ENCODE measurements at places on chromosomes 2 and 18.

- DNase-seq, result no peak
Measured at GRCh38 chr2:236045251-236046235, 122.6 kb downstream of the GBX2 start.

DNA sequence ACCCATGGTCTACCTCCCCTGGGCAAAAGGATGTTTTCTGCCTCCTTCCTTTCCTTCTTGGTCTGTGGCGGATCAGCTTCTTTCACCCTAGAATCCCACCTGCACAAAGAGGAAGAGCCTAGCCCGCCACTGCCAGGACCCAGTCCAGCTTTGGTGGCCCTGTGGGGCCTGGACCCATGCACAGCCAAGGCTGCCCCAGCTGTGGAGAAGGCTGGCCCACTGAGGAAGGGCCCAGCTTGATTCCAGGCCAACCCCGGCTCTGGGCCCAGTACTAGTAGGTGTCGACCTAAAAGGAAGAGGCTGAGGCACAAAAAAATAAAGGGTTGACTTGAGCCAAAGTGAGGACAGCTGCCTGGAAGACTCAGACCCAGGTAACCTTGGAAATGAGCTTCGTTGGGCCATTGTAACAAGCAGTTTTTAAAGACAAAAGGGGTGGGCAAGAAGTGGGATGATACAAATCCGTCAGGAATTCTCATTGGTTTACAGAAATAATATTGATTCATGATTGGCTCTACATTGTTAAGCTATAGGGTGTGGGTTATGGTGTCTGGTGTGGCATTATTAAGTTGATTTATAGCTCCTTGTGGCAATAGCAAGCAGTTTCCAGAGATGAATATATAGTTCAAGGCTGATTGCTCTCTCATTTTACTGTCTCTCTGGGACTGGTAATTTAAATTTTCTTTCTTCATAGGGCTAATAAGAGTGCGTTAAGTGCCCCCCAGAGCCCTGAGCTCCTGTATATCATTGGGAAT is 29.8 kb upstream of the MAL start:
- DNase-seq, result no peak

- peak; percentile 18 for DNase-seq
Measured at GRCh38 chr2:25202275-25202674, 33.9 kb upstream of the POMC start.

DNA sequence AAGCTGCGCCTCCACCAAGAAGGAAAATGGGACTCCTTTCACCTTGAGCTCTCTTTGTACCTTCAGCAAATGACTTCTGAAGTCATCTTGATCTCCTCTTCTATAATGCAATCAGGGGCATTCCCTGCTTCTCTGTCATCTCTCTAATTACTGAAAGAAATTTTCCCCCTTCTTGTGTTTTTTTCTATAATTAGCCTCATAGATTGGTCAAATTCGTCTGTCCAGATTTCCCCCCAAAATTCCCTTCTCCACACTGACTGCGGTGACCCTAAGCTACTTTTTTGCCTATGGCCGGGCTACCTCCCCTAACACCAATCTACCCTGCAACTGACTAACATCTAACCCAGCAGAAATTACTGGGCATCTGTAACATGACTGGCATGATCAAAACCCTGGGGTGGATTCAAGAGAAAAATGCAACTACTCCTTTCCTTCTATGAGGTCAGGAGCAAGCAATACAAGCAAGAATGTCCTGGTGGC is 168.6 kb downstream of the BCL2 start:
- DNase-seq, result peak; percentile 86

- DNase-seq, result no peak
Measured at GRCh38 chr2:112959109-112959812, 18.5 kb upstream of the IL36G start.

DNA sequence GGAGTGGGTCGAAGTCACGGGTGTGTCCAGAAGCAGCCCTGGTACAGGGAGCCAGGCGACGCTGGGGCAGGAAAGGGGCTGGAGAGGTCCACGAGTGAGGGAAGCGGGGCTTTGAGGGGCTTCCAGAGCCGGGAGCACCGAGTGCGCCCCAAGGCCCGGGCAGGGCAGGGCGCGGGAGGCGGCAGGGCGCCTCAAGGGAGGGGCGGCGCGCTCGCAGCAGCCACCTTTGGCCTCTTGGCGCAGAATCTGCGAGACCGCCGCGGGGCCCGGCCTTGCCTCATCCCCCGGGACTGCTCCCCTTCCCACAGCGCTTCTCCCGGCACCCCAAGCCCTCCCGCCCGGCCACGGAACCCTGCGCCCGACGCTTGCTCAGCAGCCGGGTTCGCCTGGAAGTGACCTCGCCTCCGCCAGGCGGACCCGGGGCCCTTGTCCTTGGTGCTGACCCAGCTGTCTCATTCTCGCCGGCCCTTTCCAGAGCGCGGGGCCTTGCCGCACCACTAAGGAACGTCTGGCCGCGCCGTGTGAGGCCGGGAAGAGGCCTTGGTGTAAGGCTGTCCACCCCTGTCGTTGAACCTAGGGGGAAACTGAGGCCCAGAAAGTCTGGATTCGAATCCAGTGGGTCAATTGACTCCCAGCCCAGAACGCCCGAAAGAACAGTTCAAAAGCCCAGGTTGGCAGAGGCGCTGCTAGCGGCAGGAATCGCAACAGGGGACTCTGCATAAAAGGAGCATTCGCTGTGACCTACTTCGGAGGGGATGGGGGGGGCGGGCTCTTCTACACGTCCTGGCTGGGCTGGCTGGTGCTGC is 584 bp upstream of the DNER start:
- DNase-seq, result peak; percentile 17

DNA sequence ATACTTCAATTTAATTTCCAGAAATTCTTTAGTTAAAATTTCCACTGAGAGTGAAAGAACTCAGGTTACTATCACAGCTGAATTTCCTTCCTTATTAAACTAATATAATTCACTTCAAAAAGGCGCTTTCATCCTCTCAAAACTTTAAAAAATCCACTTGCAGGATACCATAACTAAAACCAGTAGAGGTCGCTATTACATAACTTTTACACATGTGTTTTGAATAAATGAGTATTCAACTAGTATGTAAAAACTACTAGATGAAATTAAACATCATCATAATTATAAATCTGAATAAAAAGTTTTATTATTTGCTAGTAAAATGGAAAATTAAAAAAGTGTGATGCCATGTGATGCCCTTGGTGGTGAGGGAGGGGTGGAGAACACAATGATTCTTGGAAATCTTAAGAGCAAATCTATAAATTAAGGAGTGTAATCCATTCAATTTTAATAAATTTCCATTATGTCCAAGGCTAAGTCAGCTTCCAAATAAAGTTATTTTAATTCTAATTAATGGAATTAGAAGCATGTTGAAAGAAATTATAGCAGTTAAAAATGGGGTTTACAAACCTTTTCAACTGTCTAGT is 61.4 kb downstream of the SOS1 start:
- peak; percentile 89 for DNase-seq

GRCh38 chr2:183035954-183036669 is 2.1 kb downstream of the NCKAP1 start:
- DNase-seq, result peak; percentile 3

DNA sequence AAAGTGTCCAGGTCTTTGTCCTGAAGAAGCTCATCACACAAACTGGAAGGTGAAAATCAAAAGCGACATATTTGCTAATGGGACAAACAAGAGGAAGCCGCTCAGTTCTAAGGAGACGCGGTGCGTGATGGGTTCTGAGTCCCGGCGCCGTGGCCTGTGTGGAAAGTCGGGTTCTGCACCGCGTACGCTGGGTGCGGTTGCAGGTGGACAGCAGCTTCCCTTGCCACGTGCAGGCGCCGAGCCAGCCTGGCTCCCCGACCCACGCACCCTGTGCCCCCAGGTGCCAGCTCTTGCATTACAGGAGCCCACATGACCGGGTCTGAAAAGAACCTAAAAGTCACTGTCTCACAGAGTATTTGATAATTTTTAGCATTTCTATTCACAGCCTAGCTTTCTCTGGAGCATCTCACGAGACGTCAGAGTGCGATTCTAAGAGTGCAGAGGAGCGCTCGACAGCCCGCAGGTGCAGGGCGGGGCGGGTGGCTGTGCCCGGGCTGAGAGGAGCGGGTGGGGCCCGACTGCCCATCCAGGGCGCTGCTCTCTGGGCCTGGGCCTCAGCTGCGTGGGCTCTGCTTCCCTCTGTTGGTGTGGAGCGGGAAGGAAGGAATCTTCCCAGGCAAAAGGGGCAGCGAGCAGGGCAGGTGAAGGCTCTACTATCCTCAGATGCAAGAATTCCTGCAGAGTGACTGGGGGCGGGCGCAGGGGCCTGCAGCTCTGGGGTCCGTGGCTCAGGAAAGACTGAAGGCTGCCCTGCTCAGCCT is 39.4 kb downstream of the MYT1L start:
- no peak for DNase-seq

DNA sequence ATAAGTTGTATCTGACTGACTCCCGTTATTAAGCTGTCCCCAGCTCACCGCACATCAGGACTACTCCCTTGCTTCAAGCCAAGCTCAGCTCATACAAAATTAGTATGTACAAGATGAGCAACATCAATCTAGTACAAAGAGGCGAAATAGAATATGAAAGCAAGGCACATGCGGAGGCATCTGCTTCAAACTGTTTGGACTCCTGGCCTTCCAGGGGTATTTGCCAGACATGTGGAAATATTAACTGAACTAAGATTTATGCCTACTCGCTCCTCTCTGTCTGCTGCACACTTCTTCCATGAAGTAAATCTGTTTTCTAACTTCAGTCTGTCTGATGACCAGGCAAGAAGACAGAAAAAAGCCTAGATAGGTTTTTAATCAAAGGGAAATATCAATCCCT is 499.8 kb downstream of the PID1 start:
- DNase-seq, result no peak

DNA sequence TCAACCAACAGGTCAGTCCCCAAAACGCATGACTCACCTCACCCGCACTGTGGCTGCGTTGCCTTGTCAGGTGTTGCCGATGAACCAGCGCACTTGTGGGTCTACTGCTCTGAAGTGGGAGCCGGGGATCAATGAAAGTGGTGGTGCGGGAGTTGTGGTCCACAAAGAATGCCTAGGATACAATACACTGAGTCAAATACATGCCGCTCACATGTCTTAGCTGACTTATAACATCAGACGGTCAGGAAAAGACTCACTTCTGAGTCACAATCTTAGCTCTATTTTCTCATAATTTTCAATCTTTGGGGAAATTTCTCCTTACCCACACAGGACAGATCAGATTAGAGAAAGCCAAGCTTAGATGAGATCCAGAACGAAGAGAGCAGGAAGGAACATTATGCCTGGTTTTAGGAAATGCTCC is 107.1 kb upstream of the STK17B start:
- no peak for DNase-seq

DNA sequence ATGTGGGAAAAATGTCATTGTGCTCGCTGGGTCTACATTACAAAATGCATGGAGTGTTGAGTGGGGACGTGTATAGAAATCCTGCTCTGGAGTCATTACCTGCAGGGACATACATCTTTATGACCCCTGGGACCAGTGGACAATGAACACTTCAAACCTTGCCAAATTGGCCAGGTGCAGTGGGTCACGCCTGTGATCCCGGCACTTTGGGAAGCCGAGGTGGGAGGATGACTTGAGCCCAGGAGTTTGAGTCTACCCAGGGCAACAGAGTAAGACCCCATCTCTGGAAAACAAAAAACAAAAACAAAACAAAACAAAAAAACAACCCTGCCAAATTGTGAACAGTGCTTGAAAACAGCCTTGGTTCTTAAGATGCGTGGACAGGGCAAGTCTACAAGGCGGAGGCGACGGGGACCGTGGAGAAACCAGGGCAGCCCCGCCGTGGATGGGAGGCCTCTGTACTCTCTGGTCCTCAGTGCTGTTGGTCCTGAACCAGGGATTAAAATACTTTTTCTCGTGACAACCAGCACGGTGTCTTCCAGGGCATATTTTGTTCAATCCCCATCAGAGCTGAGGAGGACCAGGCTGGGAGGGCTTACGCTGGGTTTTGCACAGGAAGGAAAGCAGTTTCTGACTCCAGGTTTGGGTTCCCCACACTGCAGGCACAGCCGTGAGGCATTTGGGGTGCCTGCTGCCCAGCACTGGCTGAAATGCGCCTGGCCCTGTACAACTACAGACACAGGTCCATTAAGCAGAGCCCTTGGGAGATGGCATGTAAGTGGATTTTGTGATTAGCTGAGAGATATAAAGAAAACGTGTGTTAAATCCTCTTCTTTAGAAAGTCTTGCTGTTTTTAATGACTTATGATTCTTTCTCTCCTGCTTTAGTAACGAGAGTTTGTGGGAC is 13.7 kb downstream of the COLEC11 start:
- no peak for DNase-seq

DNA sequence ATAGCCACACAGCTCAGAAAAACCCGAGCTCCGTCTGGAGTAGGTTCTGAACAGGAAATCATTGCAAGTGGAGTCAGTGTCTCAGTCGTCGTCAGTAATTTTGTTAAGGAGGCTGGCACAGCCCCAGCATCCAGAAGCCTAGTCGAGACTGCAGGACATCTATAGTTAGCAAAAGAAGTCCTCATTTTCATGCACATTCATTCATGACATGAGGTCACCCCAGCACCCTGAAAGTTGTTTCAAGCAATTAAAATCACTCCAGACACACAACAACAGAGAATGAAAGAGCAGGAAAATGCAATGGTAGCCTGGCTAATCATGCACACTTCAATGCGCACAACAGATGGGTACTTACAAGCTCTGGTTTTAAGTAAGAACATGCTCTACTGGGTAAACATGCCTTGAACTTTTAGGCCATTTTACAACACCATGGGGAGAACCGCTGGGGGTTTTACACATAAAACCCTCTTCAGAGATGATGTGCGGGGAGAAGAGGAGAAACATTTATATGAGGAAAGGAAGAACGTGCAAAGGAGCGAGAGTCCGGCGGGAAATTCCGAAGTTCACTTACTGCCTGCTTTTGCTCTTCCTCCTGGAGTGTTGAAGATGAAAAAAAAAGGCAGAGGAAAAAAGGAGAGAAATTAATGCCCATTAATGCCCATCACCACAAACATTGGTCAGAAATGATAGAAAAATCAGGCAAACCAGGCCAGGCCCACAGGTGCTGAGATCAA is 77.4 kb upstream of the DNMT3A start:
- no peak for DNase-seq

- no peak for DNase-seq
Measured at GRCh38 chr2:54461261-54461660, 5.1 kb downstream of the SPTBN1 start.

GRCh38 chr2:65557616-65558573 is 125.5 kb upstream of the SPRED2 start:
- no peak for DNase-seq

DNA sequence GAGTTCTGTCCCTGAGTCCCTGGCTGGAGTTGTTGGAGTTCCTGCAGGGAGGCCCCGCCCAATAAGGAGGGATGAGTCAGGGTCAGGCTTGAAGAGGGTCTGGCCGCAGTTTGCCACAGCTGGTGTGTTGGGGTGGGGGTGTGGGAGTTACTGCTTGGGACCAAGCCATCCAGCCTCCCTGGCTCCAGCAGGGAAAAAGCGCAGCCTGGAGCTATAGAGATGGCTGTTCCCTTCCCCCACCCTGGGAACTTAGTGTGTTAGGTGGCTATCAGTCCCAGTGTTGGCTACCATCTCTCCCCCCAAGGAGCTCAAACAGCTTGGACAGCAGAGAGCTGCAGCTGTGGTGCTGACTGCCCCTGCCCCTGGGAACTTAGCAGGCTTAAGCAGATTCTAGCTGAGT is 13.2 kb upstream of the TANK start:
- no peak for DNase-seq

DNA sequence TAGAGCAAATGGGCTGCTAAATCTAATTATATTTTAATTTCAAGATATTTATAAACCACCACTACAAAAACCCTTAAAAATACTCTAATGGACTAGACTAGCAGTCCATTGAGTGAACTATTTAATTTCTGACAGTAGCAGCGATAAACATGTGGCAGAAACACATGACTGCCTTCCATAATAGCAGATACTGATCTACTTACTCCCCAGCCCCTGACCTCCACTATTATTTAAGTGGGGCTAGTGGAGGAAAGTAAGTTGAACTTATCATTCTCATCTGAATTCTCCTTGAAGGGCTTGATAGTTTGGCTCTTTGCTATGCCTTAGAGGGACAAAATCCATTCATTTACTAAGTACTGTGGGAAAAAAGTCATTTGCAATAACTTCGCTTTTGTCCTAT is 90.8 kb downstream of the TTN start:
- DNase-seq, result no peak

Measured in inflammatory macrophage treated with lipopolysaccharide for 1 hour (primary cell).